ENCODE measurements at places on chromosomes 6 and 20.

DNA sequence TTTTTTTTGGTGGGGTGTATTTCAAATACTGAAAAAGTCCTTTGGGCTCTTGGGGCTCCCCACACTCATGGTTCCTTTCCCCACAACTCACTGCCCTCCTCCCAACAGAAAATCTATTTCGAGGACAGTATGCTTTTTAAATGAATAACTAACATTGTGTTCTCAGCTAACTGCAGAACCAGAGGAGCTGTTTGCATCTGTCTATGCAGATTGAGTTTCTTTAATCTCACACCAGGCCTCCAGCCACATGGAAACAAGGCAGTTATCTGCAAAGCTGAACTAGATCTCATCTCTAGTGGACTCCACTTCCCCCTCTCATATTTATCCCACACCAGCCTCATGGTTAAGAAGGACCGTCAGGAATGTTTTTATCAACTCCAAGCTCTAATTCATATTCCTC, 955.1 kb downstream of the KIF16B start:
- DNase-seq: no peak

GRCh38 chr6:36594816-36595643, 868 bp downstream of the SRSF3 start:
- DNase-seq: peak; percentile 58

- peak; percentile 47 for DNase-seq
Observed at GRCh38 chr6:1724616-1725015, 114.9 kb downstream of the FOXC1 start.

- DNase-seq: no peak
Observed at GRCh38 chr20:13610184-13610583, 28.5 kb downstream of the TASP1 start.

DNA sequence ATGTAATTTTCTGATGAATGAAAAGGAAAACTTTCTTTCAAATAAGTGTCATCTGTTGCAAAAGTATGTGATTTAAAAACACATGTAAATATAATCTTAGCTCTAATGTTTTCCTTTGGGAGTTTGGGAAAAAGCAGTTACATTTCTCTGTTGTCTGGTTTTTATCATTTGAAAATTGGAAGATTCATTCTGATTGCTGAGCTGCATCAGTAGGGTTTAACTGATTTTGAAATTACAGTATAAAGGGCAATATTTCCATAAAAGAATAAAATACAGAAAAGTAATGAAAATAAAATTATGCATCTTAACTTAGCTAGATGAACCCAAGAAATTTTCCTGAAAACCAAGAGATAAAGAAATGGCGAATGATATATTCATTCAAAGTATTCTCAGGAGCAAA, 57.8 kb downstream of the MAP7 start:
- no peak for DNase-seq

DNA sequence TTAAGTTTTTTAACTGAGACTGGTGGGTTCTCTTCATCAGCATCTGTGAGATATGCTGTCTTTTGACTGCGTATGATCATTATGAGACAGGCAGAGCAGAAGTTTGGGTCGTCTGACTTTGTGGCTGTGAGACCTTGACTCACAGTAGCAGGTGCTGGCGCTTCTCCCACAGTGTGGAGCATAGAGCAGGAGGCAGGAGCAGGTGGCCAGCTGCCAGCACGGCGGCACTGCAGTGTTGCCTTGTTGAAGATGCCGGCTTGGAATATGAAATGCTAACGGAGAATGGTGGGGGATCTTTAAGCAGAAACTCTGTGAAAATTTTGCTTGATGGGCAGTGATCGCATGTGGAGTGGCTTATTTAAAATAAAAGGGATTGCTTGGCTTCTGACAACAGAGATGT, 105.0 kb downstream of the TIAM2 start:
- DNase-seq: peak; percentile 68

GRCh38 chr20:9409352-9409751, 105.0 kb upstream of the LAMP5 start:
- DNase-seq: no peak

- no peak for DNase-seq
Observed at GRCh38 chr6:116352515-116353471, 18.0 kb upstream of the DSE start.

- no peak for DNase-seq
Observed at GRCh38 chr20:2515203-2515602, 6.5 kb upstream of the ZNF343 start.

DNA sequence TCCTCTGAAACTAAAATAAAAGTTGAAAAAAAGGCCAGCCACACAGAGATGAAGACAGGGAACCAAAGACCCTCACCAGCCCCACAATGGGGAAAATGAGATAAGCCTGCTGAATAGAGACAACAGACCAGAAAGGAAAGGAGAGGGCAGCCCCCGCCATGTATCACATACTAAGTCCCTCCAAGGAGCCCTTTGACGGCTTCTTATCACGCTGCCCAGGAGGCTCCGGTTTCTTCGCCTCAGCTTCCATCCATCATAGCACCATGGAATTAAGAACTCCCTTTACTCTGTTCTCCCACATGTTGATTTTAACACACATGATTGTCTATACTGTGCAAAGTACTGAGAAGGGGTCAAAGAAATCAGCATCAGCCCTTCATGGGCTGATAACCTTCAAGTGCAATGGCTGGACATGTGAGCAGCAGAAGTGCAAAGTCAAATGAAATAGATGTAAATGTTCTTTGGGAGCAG, 54.9 kb downstream of the MAP3K5 start:
- no peak for DNase-seq

GRCh38 chr6:26475823-26476729, 18.3 kb downstream of the BTN2A1 start:
- no peak for DNase-seq

- DNase-seq: no peak
Observed at GRCh38 chr6:116359131-116359530, 11.6 kb upstream of the DSE start.

All from right hindlimb (tissue), 1 donor.